ENCODE measurements at places on chromosomes 3 and 15.

DNA sequence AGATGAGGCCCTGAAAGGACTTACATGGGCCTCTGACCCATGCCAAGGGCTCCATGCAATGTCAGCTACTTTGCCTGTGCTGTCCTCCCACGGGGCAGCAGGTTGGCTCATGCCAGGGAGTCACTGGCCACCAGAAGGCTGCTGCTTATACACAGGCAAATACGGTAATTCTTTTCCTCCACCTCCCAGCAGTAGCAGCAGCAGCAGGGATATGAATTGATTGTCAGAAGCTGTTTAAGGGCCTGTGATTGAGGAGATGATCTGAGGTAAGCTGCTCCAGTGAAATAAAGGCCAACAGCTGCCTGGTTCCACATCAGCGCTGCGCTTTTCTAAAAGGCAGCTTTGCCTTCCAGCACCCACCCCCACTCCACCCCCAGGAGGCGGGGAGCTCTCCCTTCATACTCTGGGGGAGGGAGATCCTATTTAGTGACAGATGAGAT is 250.5 kb downstream of the SHQ1 start:
- DNase-seq = peak; percentile 69

GRCh38 chr15:23446215-23447106 is 582 bp downstream of the GOLGA6L2 start:
- DNase-seq = no peak

GRCh38 chr15:84817466-84818081 is 418 bp downstream of the ALPK3 start:
- DNase-seq = peak; percentile 88

DNA sequence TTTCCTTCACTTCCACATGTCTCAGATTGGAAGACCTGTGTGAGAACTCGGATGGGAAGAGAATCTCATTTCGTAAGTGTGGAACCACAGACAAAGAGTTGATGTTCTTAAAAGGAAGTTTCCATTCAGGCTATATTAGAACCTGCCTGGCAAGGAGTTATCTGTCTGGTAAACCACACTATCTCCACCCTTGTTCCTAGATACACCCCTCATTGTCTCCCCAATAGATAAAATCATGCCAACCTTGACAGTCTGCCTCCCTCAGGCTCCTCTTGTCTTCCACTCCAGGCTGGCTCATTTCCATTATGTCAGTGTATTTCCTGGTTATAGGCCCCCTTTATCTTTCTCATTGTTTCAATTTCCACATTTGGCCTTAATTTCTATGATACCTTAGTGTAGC is 89.2 kb downstream of the TMEM108 start:
- DNase-seq = no peak

DNA sequence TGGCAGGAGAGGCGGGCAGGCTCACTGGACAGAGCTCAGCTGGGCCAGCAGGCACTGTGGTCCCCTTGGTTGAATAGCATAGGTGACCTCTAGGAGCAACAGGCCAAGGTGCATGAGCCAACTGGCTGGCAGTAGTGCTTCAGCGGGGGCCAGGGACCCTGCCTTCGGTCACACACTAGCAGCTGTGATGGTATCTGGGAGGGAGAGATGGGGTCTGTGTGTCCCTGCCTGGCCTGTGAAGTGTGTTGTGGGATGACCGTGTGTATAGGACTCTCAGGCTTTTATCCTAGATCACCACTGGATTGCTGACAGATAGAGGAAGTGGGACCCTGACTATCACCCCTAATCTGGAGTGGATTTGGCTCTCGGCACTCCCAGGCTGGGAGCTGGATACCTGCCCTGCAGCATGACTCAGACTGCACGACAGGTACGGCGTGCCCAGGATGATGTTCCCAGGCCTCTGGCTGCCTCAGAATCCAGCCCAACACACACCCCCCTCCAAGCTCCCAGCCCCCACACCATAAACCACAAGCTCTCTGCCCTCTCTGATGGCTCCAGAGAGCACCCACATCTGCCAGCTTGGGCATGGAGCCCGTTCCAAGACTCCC is 7.8 kb downstream of the RPS17 start:
- peak; percentile 49 for DNase-seq

GRCh38 chr15:99455789-99456160 is 110.0 kb upstream of the MEF2A start:
- no peak for DNase-seq

- no peak for DNase-seq
Observed at GRCh38 chr3:82144811-82145210, 383.4 kb upstream of the GBE1 start.

Data from endodermal cell (in vitro differentiated cells).